AG08395 (cell line): ENCODE measurements at places on chromosomes 11 and 22.
A peak's percentile ranks its signal among the peaks of the same experiment; 100 is the strongest.

DNA sequence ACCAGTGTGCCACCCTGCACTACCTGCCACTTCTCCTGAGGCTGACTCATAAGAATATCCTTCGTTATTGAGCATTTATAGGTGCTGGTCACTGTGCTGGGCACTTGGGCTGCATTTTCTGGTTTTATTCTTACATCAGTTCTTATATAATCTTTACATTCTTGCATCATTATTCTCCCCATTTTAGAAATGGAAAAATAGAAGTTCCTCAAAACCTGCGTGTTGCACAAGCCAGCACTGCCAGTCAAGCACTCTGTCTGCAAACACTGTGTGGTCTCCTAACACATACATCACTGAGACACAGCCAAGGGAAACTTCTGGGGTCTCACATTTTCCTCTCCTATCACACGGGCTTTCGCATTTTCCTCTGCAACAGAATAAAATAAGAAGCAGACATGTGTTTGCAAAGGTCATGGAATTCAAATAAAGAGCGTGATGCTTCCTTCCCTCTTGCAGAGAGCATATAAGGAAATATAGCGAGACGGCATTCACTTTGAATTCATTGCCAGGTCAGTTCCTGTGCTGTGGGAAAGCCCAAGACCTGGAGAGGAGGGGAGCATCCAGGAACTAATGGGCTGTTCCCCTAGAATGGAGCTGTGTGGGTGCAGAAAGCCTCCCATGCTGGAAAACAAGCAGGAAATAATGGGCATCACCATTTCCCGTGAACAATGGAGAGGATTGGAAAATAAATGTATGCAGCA is 73.9 kb upstream of the SEZ6L start:
- no peak for DNase-seq

DNA sequence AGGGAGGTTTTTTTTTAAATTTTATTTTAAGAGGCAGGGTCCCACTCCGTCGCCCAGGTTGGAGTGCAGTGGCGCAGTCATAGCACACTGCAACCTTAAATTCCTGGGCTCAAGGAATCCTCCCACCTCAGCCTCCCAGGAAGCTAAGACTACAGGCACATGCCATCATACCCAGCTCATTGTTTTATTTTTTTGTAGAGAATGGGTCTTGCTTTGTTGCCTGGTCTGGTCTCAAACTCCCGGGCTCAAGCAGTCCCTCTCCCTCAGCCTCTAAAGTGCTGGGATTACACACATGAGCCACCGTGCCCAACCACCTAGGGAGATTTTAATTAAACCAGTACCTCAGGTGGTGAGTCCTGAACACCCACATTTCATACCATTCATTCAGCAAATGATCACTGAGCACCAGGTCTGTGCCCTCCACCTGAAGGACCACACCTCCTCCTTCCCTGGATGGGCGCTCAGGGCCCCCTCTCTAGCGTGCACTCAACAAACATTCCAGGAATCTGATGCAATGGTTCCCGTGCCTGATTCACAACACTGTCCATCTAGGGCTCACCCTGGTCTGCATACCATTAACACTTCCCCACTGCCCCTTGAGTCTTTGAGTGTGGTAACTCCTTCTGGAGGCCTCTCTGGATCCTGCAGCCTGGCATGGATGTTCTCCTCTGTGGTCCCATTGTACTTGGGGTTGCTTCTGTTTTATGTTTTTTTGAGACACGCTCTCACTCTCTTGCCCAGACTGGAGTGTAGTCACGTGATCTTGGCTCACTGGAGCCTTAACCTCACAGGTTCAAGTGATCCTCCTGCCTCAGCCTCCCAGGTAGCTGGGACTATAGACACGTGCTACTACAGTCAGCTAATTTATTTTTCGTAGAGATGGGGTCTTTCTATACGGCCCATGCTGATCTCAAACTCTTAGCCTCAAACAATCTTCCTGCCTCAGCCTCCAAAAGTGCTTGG is 9.6 kb upstream of the MYH9 start:
- DNase-seq = peak; percentile 55

- DNase-seq = no peak
These were observed 551.9 kb upstream of the KIRREL3 start for GRCh38 chr11:127552446-127552845.

GRCh38 chr22:44569561-44569991 is 71.5 kb upstream of the RTL6 start:
- DNase-seq = no peak

DNA sequence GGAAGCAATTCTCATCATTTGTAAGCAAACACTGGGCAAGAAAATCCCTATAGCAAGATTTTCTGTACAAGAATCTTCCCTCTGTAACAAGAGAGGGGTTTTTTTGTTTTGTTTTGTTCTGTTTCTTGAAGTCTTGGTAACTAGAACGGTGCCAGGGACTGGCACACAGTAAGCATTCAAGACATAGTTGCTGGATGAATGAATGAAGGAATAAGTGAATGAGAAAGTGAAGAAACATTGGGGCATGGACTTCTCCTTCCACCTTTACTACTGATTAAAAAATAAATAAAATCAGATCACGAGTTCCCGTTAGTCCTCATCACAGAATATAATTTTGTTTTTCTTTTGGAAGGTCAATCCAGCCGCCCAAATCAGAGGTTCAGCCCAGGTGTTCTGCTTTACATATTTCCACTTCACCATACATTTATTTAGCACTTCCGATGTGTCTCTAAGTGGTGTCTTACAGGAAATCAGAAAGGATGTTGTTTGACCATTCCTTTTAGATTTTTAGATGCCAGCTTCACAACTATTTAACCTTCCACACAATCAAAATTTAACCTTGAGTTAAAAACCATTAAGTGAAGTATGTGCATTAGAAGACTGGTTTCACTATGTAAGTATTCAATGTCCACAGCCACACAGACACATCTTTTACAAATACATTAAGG is 281.2 kb downstream of the CADM1 start:
- DNase-seq = no peak

DNA sequence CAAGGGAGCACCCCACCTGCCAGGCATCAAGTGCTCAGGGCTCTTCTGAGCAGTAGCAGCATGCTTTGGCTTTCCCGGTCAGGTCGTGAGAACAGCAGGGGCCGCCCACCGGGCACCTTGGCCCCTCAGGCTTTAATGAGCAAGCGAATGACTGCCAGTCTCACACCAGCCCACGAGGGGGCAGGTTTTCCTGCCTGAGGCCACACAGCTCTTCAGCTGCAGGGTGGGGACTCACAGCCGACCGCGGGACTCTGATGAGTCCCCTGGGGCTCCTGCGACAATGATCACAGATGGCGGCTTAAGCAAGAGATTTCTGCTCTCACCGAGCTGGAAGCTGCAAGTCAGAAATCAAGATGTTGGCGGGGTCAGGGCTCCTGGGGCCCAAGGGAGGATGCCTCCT is 14.3 kb upstream of the FGF19 start:
- peak; percentile 59 for DNase-seq
